ENCODE measurements at places on chromosomes 5 and 9.

DNA sequence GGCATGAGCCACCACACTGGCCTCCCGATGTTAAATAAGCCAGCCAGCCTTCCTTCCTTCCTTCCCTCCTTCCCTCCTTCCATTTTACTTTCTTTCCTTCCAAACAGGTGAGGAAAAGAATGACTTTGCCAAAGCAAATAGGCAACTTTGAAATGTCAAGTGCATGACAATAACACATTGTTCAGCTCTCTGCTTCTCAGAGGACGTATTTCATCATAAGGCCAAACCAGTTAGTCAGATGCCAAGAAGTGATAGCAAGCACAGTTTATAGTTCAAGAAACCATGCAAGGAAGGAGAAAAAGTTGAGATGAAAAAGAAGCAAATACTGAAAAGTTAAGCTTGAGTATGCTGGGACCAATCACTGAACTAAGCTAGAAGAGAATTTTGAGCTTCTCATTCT is 29.5 kb downstream of the POU4F3 start:
- no peak for DNase-seq

DNA sequence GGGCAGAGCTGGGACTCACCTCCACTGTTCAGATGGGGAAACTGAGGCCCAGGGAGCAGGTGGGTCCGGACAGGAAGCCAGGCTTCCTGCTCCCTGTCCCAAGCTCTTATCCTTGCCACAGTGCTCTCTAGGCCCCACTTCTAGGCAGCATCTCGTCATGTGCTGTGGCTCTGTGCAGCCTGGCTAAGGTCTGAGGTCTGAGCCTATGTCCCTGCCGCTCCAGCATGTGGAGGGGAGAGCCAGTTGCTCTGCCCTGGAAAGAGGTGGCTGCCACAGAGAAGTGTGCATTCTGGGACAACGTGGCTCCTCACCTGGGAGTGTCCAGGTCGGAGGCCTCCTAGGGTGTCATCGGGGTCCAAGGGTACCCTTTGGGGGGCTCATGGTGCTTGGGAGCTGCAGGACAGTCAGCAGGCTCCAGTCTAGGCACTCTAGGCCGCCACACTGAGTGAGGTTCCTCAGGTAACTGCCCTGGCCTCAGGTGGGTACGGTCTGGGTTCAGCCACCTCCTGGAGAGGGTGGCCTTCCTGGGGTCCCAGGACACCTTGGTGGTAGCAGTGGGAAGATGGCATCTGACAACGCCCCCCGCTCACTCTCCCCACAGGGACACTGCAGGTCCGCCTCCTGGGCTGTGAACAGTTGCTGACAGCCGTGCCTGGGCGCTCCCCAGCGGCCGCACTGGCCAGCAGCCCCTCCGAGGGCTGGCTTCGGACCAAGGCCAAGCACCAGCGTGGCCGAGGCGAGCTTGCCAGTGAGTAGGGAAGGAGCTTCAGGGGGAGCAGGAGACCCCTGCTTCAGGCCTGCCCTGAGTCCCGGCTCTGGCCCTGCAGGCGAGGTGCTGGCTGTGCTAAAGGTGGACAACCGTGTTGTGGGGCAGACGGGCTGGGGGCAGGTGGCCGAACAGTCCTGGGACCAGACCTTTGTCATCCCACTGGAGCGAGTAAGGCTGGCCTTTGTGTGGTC is 10.4 kb downstream of the PKN3 start:
- DNase-seq: no peak

DNA sequence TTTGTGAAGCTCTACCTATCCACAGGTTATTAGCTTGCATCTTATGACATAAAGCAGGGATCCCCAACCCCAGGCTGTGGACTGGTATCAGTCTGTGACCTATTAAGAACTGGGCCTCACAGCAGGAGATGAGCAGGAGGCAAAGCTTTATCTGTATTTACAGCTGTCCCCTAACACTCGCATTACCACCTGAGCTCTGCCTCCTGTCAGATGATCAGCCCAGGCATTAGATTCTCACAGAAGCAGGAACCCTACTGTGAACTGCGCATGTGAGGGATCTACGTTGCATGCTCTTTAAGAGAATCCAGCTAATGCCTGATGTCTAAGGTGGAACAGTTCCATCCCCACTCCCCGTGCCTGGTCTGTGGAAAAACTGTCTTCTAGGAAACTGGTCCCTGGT is 19.7 kb downstream of the FBXW11 start:
- no peak for DNase-seq

- DNase-seq: no peak
Observed at GRCh38 chr5:165996201-165996875, 2295.1 kb upstream of the WWC1 start.

- DNase-seq: no peak
Observed at GRCh38 chr5:8458038-8458383, 589.1 kb downstream of the MTRR start.

- DNase-seq: no peak
Observed at GRCh38 chr5:2376486-2376885, 375.0 kb downstream of the IRX2 start.

DNA sequence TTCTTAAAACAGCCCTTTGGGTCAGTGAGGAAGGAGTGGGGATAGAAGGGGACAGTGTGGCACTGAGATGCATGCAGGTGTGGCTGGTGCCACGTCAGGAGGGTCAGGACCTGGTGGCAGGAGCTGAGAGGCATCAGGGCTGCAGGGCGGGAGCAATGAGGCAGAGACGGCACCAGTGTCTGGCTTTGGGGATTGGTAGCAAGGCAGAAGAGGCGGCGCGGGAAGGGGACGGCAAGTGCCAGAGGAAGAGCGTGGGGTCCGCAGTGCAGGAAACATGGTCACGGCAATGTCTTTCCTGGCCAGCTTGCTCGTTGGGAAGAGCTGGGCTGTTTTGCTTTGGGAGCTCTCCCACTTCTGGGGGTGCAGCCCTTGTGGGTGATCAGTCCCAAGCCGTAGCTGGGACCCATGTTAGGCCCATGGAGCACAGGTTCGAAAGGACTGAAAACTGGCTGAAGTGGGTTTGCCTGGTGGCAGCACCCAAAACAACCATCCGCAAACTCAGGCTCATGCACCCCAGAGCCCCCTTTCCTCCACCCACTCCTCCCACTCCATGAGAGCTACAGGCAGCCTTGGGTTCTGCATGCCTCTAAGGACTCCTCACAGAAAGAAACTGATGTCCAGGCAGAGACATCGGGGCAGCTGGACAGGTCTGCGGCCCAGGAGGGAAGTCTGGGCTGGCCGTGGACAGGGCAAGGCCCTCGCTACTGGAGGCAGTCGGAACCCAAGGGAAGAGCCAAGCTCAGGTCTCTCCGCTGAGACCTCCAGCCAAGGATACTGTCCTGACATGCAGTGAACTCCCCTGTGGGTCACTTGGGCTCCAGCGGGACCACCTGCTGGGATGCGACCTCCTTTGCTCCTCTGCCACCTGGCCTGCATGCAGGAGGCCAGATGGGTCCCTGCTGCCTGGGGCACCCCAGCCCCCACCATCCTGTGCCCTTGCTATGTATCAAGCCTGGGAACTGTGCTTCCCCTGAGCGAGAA is 104.4 kb downstream of the ZNF354C start:
- DNase-seq: no peak

GRCh38 chr5:82820961-82821845 is 256.0 kb downstream of the TMEM167A start:
- DNase-seq: no peak

- no peak for DNase-seq
Observed at GRCh38 chr5:164235300-164235891, 730.0 kb downstream of the MAT2B start.

DNA sequence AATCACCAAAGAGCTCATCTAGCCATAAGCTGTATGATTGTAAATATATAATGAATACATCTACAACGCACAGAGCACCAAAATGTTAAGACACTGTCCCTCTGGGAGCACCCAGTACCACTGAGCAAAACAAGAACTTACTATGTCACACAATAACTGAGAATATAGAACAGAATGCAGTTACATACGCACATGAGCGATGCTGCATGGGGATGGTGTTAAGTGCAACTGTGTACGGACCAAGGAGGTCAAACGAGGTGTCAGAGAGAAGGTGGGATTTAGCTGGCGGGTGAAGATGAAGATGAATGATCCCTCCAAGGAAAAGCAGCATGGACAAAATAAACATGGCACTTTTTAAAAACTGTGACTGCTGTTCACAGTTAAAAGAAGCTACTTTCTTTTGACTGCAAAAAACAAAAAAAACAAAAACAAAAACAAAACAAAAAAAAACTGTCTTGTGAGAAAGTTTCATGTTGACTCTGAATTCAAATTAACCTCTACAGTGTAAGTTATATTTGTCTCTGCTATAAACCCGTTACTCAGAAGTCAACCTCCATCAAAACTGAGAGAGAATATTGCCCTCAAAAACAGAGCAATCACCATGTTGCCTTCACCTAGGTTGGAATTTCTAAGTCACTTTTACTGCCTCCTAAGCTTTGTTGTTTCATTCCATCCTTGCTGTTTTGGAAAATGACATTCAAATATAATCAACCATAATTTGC is 169.6 kb upstream of the GNA14 start:
- DNase-seq: no peak

- DNase-seq: peak; percentile 76
Observed at GRCh38 chr9:110050925-110051355, 157.0 kb downstream of the C9orf152 start.

DNA sequence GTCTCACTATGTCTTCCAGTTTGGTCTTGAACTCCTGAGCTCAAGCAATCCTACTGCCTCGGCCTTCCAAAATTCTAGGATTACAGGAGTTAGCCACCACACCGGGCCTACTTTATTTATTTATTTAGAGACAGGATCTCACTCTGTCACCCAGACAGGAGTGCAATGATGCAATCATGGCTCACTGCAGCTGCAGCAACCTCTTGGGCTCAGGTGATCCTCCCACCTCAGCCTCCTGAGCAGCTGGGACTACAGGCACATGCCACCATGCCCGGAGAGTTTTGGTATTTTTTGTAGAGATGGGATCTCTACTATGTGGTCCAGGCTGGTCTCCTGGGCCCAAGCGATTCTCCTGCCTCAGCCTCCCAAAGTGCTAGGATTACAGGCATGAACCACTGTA is 32.8 kb downstream of the PHAX start:
- no peak for DNase-seq

DNA sequence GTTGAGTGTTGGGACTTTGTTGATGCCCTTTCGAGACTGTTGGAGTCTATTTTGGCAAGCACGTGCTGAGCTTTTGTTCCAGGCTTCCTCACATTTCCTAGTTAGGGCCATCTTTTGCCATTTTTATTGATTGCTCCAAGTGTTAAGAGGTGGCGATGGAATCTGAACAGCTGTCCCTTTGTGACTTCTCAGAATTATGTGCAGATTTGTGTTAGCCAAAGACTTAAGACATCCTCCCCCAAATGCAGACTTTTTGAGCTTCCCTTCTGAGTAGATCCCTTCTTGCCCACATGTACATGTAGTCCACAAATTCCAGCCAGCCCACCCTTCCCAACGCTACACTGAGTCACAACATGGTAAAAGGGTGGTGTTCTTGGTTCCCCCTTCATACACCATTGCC is 59.2 kb downstream of the SPIN1 start:
- DNase-seq: no peak

DNA sequence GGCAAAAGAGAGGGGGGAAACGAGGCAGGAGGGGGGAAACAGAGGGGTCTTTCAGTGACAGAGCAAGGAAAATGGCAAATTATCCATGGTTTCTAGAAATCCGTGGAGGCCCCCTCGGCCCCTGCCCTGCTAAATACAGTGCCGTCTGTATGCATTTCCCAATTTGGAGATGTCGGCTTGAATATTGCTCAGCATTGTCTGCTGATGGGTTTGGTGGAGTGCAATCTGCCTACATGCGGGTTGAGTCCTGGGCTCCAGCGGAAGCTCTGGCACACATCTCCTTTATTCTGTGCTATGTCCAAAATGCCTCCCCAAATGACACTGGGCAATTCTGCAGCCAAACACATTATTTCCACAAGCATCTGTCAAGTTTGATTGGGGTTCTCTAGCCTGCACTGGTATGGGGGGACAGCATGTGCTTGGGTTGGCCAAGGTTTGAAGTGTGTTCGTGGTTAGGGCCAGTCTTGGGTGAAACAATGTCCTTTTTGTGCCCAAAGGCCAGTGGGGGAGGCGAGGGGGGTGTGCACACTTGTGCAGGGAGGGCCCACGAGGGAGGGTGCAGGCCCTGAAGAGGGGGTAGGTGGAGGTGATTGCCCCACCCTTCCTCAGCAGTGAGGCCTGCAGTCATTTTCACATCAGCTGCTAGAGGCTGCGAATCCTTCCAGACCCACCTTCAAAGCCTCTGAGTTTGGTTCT is 6.2 kb upstream of the NEUROG1 start:
- DNase-seq: no peak

DNA sequence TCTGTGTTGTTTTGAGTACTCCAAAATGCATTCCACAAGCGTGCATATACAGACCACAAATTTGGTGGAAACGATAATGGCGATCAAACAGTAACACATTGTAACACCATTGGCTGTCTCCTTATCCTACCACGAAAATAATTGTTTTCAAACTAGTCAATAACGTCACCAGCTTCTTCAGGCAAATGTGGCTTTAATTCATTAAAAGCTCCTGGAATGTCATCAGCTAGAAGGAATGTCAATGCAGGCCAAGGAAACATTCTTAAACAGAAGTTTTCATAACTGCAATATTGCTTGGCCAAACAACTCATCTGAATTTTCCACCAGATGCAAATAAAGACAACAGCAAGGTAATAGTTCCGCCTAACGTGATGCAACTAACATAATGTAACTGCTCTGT is 71.6 kb upstream of the XPA start:
- no peak for DNase-seq

GRCh38 chr5:36152324-36153297 is 700 bp downstream of the SKP2 start:
- no peak for DNase-seq

- peak; percentile 62 for DNase-seq
Observed at GRCh38 chr9:84744195-84744594, 74.7 kb downstream of the NTRK2 start.

GRCh38 chr5:44646016-44646415 is 162.7 kb upstream of the MRPS30 start:
- DNase-seq: no peak

GRCh38 chr5:127582773-127583370 is 65.4 kb downstream of the PRRC1 start:
- no peak for DNase-seq

GRCh38 chr9:99399474-99399873 is 177.4 kb downstream of the SEC61B start:
- DNase-seq: no peak

DNA sequence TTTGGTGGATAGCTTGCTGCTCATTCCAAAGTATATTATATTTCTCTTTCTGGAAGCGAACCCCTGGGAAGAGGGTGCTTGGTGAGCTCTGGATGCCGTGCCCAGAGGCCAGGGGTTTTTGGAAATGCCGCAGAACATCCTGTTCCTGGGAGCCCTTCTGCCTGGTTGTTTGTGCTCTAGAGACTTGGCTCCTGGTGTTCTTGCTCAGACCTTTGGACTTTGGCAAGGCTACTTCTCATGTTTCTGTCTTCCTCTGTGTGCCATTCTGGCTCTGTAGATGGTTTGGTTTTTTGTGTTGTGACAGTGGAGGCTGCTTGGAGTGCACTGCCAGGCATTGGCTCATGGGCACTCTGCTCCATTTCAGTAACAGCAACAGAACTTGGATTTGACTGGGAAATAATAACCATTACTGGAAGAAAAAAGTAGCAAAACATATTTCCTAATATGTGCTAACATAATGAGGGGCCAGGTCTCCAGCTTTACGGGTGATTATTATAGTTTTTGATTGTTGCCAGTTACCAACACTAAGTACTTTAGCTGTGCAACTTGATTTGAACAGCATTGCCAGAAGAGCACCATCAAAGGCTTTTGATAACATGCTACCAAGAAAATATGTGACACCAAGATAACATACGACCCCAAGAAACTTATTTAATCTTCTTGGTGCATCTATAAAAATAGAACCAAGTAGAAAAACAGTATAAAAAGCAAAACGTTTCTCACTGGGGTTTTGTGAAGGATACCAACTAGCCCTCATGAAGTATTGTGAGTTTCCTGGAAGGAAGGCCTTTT is 94.2 kb downstream of the PCSK1 start:
- no peak for DNase-seq

All from activated CD4-positive, alpha-beta T cell treated with anti-CD3 and anti-CD28 coated beads, Interleukin-2, Interleukin-6, amounts not matched to agents 100 ng/mL and 50 ng/mL, durations not matched to agents 16 hours and 8 hours (primary cell).